ENCODE measurements at places on chromosomes 16 and 17.

- no peak for DNase-seq
These were observed 154.1 kb downstream of the SOCS1 start for GRCh38 chr16:11101695-11102522.

- DNase-seq, result no peak
These were observed 3.4 kb upstream of the THUMPD1 start for GRCh38 chr16:20744922-20745440.

DNA sequence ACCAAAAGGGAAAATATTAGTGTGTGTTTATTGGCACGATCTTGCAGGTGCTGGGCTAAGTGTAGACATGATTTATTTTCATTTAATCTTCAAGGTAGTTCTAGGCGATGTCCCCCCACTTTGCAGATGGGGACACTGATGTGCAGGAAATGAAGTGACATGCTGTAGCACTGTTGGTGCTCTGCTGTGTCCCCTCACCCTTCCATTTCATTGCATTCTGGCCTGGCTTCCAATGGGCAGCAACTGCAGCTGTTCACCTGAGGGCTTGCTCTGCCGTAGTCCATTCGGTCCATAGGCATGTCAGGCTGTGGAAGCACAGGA, 123.9 kb downstream of the PRKCB start:
- no peak for DNase-seq

GRCh38 chr16:73232555-73233328, 184.8 kb upstream of the ZFHX3 start:
- DNase-seq, result peak; percentile 88
